ENCODE measurements at places on chromosomes 1 and 21.

DNA sequence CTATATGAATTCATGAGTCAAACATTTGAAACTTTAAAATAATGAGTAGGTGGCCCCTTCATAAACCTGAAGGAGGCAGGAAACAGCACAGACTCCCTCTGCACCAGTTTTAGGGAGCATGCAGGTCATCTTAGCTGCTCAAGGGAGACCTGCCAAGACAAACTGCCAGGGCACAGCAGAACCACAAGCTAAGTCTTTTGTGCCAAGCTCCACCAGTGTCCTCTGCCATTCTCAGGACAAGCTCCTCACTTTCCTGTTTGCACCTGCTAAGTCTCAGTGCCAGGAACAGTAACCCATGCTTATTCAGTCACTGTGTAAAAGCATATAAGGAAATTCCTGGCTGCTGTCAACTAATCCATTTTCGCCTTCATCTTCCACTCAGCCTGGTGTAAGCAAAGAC, 368.9 kb downstream of the SEC16B start:
- no peak for DNase-seq

GRCh38 chr1:39081271-39082009, 55.3 kb downstream of the NDUFS5 start:
- no peak for DNase-seq

GRCh38 chr1:230408971-230409370, 17.2 kb downstream of the PGBD5 start:
- DNase-seq, result no peak

GRCh38 chr1:203360547-203361185, 9.7 kb upstream of the FMOD start:
- DNase-seq, result no peak

DNA sequence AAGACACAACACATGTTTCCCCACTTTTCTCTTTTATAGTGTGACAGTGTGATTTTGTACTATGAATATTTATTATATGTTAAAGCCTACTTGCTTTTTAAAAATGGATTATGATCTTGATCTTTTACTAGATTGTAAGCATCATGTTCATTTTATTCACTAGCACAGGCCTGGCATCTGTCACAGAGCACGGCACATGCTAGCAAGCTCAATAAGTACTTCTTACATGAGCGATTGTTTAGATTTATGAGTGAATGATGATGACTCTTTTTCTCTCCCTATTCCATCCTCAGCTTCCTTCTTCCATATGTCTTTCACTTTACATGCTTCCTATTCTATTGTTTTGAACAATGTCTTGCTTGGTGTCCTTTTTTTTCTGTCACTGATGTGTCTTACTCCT, 1454.1 kb downstream of the MRPL39 start:
- DNase-seq, result no peak

GRCh38 chr1:31985430-31985829, 28.2 kb upstream of the KHDRBS1 start:
- DNase-seq, result no peak

DNA sequence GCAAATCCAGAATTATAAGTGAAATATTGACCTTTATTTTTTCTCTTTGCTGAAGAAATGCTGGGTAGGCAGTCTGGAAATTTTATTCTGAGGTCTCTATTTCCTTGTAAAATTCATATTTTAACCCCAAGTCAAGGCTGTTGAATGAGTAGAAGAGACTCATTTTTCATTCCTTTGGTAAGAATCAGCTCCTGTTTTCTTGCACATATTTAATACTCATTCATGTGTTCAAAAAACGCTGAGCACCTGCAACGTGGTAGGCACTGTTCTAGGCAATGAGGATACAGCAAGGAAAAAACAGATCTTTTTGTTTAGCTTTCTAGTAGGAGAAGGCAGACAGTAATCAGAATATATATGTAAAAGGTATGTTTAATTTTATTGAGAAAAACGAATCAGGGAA, 1.5 kb downstream of the PRKAA2 start:
- DNase-seq, result no peak

DNA sequence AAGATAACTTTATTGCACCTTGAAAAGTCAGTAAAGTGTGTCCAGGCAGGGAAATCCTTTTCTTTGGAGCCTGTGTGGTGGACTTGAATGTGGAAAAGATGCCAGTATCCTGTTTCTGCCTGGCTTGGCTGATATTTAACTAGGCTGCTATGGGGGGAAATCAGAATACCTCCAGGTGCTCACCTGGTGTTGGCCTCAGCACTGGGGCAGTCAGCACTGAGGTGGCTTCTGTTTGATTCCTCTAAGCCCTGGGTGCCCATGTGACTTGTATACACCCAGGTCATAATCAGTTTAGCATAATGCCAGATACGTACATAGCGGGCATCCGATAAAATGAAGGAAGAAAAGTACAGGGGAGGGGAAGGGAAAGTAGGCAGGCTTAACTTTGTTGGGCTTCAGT, 7.2 kb downstream of the PHGDH start:
- no peak for DNase-seq

GRCh38 chr1:46652321-46653100, 15.7 kb downstream of the ATPAF1 start:
- no peak for DNase-seq

DNA sequence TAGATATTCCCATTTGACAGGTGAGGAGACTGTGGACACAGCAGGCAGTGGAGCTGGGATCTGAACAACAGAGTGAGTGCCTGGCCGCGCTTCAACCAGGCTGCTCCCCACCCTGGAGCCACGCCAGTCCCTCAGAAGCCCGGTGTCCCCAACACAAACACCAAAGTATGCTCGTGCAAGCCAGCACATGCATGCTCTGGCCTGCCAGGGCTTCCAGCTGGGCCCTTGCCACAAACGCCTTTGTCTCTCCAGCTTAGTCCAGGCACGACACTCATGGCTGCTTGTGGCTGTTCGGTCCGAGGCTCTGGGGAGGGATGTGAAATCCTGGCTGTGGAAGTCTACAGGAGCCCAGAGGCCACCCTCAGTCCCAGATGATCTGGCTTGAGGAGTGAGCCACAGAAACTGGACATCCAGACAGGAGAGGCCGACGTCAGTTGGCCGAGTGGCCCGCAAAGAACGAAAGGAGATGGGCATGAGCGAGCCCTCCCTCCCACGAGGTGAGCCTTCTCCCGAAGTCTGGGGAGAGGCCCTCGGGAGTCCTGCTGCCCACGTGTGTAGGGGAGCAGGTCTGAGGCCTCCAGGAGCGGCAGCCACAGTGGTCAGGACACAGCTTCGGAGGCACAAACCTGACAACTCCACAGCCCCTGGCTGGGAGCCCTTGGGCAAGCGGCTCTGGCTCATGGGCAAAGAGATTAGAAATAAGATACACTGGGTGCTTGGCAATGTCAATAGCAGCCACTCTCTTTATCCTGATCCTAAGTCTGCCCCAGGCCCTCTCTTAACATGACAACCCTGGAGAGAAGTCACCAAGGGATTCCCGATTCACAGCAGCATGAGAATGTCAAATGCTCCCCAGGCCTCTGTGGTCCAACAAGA, 117.1 kb upstream of the IFFO2 start:
- no peak for DNase-seq

DNA sequence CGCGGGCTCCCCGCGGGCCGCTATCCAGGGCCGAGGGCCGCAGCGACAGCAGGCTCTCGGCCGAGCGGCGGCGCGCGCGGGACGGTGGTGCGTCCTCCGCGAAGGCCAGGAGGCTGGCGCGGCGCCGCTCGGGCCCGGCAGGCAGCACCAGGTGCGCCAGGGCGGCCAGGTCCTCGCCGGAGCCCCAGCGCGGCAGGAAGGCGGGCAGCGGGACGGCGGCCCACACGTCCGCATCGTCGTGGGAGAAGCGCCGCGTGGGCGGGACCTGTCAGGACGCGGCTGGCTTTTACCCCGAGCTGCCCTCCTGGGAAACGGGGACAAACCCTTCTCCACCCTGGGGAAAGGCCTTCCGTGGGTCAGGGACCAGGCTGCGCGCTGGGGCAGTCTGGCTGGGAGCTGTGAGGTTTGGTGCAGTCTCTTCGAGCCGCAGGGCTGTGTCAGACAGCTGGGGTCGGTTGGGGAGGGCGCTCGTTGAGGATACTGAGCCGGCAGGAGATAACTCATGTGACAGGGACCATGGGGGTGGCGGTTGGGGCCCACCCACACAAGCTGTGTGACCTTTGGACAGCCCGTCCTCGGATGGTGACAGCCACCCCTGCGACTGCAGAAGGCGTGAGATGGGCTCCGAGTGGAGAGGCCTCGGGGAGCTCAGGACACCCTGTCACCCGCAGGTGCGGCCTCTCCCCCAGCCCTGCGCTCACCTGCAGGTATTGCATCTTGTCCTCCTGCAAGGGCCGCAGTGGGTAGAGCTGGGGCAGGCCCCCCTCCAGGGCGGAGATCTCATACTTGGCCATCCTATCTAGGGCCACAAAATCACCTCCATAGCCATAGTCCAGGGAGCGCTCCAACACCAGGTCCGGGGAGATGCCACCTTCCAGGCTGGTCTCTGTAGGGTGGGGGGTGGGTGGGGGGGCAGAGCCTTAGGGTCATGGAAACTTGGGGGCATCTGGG, 6.0 kb downstream of the HES3 start:
- DNase-seq, result no peak

DNA sequence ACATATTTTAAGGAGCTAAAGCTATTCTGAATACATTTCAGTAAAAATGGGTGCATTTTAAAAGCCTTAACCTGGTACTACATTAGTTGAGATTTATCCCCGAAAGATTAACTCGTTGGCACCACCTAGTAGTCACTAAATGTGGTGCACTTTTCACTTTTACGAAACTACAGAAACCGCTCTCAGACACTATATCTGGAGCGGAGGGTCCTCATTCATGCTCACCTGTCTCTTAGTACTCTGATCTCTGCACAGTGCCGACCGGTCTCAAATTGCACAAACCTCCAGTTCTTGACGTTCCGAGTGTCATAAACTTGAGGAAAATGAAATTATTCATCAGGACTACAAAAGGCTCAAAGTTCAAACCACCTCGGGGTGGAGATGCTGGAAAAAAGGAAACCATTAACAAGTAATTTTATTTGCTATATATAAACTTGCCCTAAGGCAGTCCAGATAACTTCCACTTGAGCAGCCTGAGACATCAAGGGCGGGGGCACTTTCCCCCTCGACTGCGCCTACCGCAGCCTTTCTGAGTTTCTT, 722 bp downstream of the LZIC start:
- DNase-seq, result no peak

- DNase-seq, result no peak
Measured at GRCh38 chr1:172497230-172497629, 35.7 kb upstream of the SUCO start.

Data from stimulated activated CD8-positive, alpha-beta memory T cell treated with anti-CD3 and anti-CD28 coated beads, Interleukin-2, amount 100 ng/mL, for 1 hour (primary cell).